ENCODE measurements at places on chromosomes 6 and 20.
A peak's percentile ranks its signal among the peaks of the same experiment; 100 is the strongest.

GRCh38 chr6:119426619-119427018 lies 77.1 kb upstream of the MAN1A1 start:
- no peak for DNase-seq

DNA sequence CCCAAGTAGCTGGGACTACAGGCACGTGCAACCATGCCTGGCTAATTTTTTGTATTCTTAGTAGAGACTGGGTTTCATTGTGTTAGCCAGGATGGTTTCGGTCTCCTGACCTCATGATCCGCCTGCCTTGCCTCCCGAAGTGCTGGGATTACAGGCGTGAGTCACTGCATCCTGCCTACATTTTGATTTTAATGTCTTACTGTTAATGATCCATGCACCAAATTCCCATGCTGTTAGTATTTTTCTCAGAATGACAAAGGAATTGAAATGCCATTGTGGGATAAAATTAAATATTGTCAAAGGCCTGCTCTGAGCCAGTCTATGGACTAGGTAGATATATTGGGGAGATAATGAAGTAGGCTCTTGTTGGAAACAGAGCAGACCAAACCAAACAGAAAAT lies 28.2 kb downstream of the CBFA2T2 start:
- DNase-seq, result no peak

DNA sequence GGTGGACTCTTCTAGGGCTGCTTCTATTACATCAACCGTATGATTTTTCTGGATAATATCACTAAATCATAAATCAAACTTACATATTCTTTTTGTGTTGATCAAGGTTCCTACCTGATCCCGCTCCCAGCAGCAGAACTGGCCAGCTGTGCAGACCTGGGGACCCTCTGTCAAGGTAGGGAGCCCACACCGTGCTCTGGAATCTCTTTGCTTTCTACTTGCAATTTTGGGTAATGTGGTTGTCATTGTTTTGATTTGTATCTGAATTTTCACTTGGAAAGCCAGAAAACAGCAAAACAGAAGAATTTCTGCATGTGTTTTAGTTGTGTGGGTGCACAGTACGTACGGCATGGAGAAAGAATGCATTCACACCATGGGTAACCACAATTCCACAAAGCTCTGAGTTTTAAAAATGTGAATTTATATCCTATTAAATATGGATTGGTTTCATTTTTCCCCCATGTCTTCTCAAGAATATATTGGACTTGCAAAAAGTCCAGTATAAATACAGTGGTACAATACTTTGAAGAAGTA lies 80.1 kb downstream of the ADGRG6 start:
- no peak for DNase-seq

- DNase-seq, result no peak
Observed at GRCh38 chr20:48744515-48744914, 83.3 kb downstream of the PREX1 start.

DNA sequence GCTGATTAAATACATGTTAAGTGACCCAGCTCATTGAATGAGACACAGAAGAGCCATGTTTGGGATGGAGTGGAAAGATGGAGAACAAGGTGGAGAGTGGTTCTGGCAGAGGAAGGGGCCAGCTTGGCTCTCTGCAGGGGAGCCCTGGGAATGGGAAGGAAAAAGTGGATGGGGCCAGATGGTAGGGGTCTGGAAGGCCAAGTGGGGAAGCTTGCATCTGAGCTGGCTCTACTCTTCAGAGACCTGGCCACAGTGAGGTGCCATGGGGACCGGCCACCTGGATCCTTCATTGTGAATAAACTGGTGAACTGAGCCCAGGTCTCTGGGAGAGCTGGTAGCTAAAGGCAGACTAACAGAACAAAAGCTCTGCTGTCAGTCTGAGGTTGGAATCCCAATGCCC lies 48.9 kb upstream of the SIRPA start:
- DNase-seq, result no peak

DNA sequence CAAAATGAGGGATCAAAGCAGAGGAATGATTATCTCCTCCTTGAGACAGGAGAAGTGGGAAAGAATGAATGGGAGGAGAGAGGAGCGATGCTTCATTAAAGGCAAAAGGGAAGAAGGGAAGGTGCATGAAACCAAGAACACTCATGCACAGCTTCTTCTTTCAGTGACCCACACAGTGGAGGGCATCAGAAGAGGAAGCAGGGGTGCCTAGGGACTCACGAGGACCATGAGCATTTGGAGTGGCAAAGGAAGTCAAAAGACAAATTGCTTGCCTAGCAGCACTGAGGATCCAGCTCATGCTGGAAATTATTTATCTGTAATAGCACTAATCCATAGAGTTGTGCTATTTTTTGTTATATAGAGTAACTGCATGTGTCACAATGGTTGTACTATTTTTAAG lies 66.1 kb downstream of the SMLR1 start:
- no peak for DNase-seq

DNA sequence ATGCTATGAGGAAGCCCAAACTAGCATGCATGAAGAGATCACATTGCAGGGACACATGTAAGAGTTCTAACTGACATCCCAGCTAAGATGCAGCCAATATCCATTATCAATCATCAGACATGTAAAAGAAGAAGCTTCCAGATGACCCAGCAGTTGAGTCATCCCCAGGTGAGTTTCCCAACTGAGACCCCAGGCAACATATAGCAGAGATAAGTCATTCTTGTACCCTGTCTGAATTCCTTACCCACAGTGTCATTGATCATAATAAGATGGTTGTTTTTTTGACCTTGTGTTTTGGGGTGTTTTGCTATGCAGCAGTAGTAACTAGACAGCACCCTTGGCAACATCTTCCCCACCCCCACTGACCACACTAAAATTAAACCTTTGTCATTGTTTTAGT lies 18.9 kb downstream of the SIRPD start:
- DNase-seq, result no peak

- no peak for DNase-seq
Observed at GRCh38 chr20:45229264-45230056, 8.3 kb downstream of the SEMG2 start.

GRCh38 chr6:52840763-52841585 lies at the start of gene GSTA5:
Gene GSTA5 (minus strand): TSS chr6:52840813.
- DNase-seq, result no peak

- no peak for DNase-seq
Observed at GRCh38 chr6:5174756-5175549, 85.8 kb downstream of the LYRM4 start.

DNA sequence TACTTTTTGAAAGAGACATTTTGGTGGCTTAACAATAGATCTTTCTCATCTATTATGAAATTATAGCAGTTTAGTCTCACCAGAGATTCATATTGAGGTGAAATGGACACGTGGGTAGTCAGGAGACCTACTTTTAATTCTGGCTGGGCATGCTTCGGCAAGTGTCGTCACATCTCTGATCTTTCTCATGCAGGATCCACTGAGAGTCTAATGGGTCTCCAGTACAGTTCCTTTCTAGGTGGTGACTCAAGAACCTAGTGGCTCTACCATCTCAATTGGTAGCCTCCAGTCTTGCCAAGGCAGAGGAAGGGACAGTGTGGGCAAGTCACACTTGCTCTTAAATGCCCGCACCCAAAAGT lies 94.9 kb downstream of the KCNB1 start:
- DNase-seq, result no peak

GRCh38 chr20:884983-885952 lies 30.9 kb downstream of the ANGPT4 start:
- DNase-seq, result peak; percentile 18

DNA sequence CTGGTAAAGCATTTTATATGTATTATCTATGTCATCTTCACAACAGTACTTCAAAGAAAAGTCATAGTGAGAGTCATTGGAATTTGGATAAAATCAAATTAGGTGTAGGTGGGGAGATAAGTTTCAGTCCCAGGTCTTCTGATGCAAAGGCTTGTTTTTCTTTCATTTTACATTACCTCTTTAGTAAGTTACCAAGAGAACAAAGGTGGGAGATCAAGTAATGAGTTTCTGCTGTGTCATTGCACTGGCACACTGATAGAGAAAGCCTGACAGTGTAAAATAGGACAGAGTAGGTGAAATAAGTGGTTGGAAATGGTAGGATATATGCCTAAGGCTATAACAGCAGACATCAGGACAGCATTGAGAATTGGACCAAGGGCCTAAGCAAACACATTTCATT lies 250.4 kb downstream of the NKAIN2 start:
- no peak for DNase-seq

GRCh38 chr6:2693231-2693630 lies 57.5 kb downstream of the MYLK4 start:
- DNase-seq, result no peak

DNA sequence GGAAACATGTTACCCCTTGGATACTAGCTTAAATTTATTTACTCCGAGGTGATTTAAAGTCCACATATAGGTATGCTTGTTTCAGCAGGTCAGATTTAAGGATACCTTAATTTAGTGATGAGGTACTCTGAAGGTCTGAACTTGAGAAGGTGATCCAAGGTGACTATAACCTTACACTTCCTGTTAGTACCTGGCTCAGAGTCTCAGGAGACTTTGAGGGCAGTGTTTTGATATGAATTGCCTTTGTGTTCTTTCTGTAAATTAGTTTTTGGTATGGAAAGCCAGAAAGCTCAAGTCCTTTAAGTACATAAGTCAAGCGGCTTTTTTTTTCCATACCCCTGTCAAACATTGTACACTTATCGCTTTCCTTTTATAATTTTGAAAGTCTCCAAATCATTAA lies 489.0 kb downstream of the CDKAL1 start:
- no peak for DNase-seq

- no peak for DNase-seq
Observed at GRCh38 chr20:33404281-33404680, 3.0 kb upstream of the CDK5RAP1 start.

- DNase-seq, result no peak
Observed at GRCh38 chr6:38100380-38100779, 280.9 kb downstream of the ZFAND3 start.

- DNase-seq, result no peak
Observed at GRCh38 chr6:167499161-167499660, 174.3 kb downstream of the TTLL2 start.

- DNase-seq, result no peak
Observed at GRCh38 chr6:157226761-157227160, 96.6 kb downstream of the TMEM242 start.

DNA sequence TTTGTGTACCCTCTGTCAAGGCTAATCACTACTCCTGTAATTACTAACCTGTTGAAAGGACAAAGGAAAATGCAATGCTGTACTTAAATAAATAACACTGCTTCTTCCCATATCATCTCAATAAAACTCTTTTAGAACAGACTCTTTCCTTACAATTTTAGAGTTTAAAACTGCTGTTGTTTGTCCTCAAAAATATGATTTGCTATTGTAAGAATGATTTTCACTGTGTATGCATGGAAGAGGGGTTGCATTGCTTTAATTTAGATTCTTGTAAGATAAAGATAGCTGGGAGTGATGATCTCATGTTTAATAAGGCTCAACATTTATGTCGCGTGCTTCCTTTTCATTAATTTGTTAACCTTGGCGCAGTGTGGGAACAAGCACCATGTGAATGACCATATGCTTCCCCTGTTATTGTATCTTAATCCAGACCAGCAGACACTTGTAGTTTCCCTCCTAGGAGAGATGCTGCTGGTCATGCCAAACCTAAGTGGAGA lies 89.8 kb upstream of the ATXN1 start:
- no peak for DNase-seq

- no peak for DNase-seq
Observed at GRCh38 chr6:161230339-161230738, 43.5 kb downstream of the AGPAT4 start.

DNA sequence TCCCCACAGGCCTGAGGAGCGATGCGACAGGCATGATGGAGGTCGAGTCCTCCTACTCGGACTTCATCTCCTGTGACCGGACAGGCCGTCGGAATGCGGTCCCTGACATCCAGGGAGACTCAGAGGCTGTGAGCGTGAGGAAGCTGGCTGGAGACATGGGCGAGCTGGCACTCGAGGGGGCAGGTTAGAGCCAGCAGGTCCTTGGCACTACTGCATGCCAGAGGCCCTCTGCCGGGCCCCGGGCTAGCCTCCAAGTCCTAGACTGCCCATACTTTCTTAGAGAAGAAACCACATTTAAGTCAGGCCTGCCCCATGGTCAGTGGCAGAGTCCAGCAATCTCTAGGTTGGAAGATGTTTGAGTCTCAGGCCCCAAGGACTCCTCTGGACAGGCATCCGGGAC lies 32.1 kb downstream of the PKIG start:
- no peak for DNase-seq

DNA sequence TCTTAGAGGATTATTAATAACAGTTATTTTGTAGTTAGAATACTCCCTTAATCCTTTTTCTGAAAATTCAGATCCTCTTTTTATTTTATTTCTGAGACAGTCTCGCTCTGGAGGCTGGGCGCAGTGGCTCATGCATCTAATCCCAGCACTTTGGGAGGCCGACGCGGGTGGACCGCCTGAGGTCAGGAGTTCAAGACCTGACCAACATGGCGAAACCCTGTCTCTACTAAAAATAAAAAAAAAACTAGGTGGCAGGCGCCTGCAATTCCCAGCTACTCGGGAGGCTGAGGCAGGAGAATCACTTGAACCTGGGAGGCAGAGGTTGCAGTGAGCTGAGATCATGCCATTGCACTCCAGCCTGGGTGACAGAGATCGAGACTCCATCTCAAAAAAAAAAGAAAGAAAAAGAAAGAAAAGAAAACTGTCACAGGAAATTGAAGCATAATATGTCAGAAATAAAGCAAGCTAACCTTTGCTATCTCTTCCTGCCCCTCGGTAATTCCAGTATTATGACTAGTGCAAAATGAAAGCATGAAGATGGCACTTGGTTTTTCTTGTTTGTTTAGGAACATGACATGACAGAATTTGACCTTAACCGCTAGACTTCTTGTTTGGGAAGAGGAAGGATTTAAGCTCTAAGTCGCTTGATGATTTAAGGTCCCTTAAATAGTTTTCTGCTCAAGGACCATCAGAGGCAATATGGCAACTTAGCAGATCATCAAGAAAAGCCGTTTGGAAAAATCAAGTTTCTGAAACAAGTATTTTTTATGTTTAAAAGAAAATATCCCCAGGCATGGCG lies 1.8 kb upstream of the RBM39 start:
- DNase-seq, result no peak

- no peak for DNase-seq
Observed at GRCh38 chr6:145731447-145731846, 3.9 kb downstream of the EPM2A start.

DNA sequence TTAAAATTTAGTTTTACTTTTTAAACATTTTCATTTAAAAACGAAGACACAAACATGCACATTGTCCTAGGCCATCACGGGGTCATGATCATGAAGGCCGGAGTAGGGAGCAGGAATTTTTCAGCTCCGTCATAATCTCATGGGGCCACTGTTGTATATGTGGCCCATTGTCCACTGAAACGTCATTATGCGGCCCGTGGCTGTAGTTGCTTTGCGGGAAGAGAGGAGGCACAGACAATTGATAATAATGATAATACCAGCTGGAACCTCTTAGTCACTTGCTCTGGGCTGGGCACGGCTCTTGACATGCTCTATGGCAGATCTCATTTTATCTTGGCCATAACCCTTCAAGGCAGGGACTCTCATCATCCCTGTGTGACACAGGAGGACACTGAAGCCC lies 56.5 kb upstream of the FNDC1 start:
- DNase-seq, result no peak

- no peak for DNase-seq
Observed at GRCh38 chr6:99349171-99350141, at the start of gene FAXC. Gene FAXC (minus strand): TSS chr6:99349674. CDS start chr6:99349372, 302 bp downstream.

- no peak for DNase-seq
Observed at GRCh38 chr6:144667532-144668503, 382.7 kb downstream of the UTRN start.

Data from skeletal muscle cell (primary cell).